ENCODE measurements at places on chromosomes 12 and 14. TPM values are rescaled to one million over a fixed set of nuclear protein-coding genes. Genes with fewer than 3 reads are reported as not detected.

DNA sequence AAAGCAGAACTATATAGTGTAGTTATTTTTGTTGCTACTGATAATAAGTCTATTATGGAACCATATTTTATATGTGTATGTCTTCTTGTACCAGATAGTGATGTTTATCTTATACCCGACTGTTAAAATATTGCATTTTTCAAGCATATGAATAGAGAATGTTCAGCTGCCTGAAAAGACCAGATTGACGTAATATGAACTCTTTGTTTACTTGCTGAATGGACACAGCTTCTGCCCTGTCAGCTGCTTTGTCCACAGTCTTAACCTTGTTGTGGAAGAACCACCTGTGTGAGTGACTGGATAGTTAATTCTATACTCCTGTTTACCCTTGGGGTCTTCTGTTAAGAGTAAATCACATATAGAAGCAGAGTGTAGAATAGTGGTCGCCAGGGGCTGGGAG lies 109.3 kb downstream of the LGR5 start:
- peaks cover 2% of the 10 kb centered on the region for H3K4me1 ChIP-seq
- no peaks in the 10 kb centered on the region for H3K27me3 ChIP-seq
- H3K27ac ChIP-seq, result no peak overlapping the region
- no peaks in the 10 kb centered on the region for H3K36me3 ChIP-seq
- no peak overlapping the region for H3K4me3 ChIP-seq

Gene SDR9C7
- not detected for total RNA-seq

DNA sequence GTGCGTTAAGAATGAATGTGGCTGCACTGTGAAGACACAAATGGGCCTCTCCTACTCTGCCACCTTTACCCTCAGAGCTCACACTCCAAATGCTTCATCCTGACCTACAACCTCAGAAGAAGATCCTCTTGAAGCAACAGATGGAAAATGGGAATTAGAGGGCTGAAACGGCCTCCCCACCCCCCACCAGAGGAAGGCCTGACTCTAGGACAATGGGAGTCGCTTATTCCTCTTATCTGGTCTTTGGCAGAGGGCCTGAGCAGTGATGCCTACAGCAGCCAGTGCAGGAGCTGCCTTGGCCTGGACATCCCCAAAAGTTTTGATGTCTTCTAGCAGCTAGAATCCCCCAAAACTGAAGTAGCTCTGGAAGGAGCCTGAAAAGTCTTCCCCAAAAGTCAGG lies 29.2 kb downstream of the BTBD7 start:
- peaks cover 32% of the 10 kb centered on the region for H3K4me1 ChIP-seq
- no peak overlapping the region for H3K4me3 ChIP-seq
- peaks cover 4% of the 10 kb centered on the region for H3K36me3 ChIP-seq
- H3K27ac ChIP-seq, result no peak overlapping the region

Gene GARIN6
- not detected for total RNA-seq

Gene CLEC2A
- total RNA-seq, result not detected
